ENCODE measurements at places on chromosomes 2 and 18. TPM values are rescaled to one million over a fixed set of nuclear protein-coding genes. Genes with fewer than 3 reads are reported as not detected.

SNORC gene
- 1.3 TPM for polyA plus RNA-seq

ONECUT2 gene
- 0.10 TPM for polyA plus RNA-seq

SERPINB13 gene
- not detected for polyA plus RNA-seq

IRS1 gene
- 16.5 TPM for polyA plus RNA-seq

ANKRD62 gene
- polyA plus RNA-seq, result not detected

MEIS1 gene
- 16.9 TPM for polyA plus RNA-seq

KCNE4 gene
- 0.19 TPM for polyA plus RNA-seq

ARHGAP28 gene
- polyA plus RNA-seq, result 0.99 TPM

HOXD12 gene
- polyA plus RNA-seq, result not detected

SCN9A gene
- 5.9 TPM for polyA plus RNA-seq

GREB1 gene
- polyA plus RNA-seq, result 2.7 TPM

DNA sequence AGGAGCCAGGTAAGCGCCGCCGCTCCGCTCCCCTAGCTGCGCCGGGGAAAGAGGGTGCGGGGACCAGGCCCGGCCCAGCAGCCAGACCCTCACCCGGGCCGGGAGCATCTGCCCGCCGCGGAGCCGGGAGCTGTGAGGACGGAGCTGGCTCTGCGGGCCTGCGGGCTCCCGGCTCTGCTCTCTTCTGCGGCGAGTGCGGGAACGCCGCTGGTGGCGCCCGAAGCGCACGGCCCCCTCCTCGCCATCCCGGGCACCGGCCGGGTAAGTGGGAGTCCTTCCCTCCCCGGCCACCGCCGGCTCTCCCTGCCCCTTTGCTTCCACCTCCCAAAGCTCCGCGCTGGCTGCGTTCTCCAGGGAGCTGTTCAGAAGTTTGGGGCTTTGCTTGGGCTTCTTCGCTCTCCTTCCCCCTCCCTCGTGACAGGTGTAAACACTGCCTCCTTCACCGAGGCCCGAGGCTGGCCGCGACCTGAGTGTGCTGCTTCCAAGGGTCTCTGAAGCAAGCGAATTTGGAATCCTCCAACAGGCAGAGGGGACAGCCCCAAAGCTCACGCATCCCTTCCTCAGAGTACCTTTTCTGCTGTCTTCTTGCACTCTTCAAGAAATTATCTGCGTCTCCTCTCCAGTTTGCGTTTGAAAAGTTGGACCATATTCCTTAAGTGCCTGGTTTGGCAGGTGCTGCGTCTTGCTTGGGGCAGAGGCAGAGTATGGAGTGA is 632 bp downstream of the AFTPH start:
- DNase-seq, result peak; percentile 78

DNA sequence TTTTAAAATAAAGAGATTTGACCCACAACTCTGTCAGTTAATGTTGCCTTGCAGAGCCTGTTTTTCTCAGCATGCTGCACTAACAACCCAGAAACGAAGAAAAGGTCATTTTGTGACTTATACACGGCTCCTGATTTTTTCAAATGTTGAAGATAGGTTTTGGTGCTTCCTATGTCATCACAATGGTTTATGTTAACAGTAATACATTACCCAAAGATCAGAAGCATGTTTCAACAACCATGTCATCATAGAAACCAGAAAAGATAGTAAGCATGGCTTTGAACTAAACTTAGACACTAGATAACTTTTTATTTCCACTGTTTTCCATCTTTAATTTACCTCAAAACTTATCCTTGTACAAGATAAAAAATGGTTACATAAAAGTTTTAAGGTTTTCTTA is 10.1 kb downstream of the BAZ2B start:
- no peak for DNase-seq

GRCh38 chr2:182941121-182941722 is 74.8 kb upstream of the FRZB start:
- DNase-seq, result peak; percentile 46

DNA sequence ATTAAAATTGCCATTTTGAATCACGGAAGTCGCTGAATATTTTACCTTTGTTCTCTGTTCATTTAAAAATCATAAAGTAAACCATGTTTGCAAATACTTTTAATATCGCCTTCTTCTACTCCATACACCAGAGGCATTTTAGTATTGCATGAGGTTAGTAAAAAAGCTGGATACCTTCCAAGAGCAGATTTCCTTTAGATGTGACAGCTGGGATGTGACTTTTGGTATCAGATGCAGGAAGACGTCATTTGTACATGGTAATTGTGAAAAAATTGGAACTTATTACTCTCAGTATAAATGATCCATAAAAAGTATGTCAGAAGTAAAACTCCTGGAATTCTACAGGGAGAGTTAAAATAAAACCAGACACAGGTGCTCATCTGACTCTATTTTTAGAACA is 89.5 kb downstream of the SLC4A10 start:
- DNase-seq, result no peak

GRCh38 chr2:207151048-207151447 is 14.7 kb downstream of the KLF7 start:
- DNase-seq, result no peak

DNA sequence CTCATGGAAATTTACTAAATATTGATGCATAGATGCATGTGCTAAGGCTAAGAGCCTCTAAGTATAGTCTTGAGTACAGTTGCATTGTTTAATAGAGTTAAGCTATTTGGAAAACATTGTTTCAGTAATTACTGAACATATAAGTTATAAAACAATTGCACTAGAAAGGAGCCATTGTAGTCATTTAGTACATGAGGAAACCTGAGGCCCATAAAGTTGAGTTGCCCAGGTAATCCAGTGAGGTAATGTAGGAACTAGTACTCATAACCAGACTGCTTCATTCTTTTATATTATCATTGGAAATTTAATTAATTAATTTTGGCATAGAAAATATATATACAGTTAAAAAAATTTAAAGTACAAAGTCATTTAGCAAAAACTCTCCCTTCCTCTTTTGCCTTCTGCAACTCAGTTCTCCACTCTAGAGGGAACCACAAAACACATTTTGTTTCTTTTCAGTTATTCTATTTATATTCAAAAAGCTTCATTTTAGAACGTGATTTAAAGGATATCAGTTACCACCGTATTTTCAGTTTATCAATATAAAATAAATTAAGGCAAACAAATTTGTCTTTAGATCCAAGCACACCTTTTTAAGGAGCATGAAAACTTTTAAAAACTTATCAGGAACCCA is 27.8 kb upstream of the TBR1 start:
- DNase-seq, result no peak

DNA sequence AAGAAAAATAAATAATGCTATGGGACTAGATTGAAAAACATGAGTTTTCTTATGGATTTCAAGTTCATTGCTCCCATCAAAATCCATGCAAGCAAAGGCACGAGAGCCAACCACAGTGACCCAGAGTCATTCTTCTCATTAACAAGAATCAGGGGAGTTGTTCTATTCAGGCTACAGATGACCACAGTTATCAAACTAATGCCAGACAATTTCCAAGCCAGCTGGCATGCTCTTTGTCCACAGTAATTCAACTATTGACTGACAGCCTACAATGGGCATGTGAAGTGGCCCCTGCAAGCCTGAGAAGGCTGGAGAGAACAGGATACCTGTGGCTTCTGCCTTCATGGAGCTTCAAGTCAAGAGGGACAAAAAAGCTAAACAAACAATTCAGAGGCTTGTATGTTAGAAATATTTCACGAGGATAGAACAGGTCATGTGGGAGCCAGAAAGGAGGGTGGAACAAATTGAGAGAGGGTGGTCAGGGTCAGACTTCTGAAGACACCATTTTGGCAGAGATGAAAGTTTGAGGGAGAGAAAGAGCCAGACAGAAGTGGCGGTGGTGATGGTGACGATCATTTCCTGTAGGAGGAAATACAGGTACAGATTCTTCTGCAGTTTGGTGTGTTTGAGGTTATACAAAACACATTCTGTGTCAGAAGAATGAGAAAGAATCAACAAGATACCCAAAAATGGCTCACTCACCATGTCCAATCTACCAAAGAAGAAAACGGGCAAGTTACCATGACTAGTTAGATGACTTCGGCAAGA is 732.4 kb downstream of the RNF144A start:
- no peak for DNase-seq

GRCh38 chr2:168434146-168434545 is 21.9 kb upstream of the CERS6 start:
- peak; percentile 52 for DNase-seq

DNA sequence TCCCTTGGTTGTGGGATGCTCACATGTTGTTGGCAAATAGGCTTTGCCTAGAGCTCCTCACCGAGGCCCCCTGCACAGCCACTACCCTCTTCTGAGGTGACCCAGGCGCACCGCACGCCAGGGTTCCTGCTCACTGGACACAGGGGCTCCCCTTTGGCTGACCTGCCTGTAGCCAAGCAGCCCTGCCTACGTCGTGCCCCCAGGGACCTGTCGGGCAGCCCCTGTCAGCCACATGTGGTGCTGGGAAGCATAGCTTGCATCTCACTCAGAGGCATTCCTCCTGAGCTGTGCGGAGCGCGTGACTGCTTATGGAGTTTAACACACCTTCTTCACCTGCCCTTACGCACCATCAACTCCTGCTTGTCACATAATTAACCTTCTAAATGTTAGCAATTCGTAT is 116.3 kb downstream of the ZNF236 start:
- DNase-seq, result no peak

GRCh38 chr2:9228088-9228751 is 21.6 kb downstream of the ASAP2 start:
- DNase-seq, result no peak

DNA sequence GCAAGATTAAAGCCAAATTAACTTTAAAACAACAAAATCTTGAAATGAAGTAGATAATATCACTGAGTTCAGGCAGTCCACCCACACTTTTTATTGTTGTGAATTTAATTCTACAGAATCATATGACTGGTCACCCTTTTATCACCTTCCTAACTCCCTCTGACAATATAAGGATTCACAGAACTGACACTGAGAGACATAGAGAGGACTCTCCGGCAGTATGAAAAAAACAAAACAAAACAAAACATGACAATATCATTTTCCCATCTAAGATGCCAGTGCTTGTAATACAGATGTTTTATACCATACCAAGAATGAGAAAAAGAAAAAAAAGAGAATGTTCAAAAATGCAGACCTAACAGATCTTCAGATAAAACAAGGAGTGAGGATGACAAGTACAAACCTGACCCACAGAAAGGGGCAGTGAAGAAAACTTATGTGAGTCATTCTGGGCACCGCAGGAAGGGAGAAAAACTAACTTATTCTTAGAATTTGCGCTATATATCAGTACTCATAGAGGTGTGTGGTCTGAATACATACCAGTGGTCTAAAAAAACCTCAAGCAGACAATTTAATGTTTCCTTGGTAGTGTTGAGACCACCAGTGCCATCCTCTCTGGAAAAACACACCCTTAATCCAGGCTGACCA is 136.6 kb downstream of the ZAP70 start:
- DNase-seq, result no peak

DNA sequence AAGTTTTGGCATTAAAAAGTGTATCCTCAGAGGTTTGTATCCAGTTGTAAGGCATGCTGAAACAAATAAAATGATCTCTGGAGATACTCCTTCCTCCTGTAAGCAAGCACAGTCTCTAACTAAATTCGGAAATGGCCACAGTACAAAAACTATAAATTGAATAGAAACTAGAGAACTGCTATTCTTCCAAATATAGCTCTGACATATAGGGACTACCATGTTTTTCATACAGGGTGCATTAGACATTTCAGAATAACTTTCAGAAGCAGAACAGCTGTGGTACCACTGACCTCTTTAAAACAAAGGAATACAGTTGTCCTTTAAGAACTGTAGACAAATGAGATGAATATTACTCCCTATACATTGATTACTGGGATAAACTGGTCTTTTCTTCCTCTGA is 568.5 kb downstream of the ARHGAP15 start:
- DNase-seq, result no peak

DNA sequence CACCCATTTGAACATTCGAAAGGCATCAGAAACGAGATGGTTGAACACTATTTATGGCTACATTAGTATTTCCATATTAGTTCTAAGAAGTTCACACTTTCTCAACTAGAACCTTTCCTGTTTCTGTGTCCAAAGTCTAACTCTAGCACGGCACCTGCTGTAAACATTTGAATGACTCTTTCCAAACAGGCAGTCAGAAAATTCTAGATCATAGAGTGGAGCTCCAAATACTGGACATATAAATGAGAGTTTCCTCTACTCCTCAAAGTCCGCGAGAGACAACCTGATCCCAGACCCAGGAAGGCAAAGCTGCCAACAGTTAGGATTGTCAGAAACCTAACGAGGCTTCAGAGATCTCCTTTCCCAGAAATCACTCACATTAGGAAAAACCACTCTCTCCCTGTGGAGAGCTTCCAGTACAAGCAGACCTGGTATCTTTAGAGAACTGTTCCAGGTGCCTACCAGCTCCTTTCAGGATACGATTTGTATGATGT is 10.6 kb downstream of the RND3 start:
- DNase-seq, result no peak

DNA sequence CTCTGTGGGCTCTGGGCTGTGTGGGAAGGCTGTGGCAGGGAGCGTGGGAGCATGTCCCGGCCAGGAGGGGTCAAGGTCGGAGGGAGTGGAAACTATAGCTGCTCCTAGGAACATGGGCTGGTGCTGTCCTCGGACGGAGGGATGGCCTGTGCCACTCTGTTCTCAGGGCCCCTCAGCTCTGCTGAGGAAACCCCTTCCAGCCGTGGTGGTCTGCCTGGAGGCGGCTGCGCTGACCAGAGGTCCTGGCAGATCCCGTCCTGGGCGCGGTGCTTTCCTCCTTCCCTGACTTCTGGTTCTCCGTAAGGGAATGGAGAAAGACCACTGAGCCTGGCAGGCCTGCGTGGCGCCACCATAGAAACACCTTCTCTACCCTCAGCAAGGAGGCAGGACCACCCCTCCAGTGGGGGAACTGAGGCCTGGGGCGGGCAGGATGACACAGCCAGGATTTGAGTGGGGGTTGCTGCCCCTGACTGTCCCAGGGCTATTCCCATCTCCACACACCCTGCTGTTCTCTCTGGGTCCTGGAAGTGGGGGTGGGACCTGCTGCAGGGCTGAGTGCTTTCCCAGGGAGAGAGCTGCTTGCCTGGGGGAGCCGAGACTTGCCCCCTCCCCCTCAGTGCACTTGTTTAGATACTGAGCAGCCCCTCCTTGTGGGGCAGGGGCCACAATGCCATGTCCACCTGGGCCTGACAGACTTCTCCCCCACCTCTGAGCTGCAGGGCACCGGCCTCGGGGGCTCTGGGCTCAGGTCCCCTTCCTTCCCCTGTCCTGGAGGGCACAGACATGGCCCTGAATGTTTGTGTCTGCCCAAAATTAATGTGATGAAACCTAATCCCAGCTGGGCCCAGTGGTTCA is 301.0 kb upstream of the HS6ST1 start:
- no peak for DNase-seq

DNA sequence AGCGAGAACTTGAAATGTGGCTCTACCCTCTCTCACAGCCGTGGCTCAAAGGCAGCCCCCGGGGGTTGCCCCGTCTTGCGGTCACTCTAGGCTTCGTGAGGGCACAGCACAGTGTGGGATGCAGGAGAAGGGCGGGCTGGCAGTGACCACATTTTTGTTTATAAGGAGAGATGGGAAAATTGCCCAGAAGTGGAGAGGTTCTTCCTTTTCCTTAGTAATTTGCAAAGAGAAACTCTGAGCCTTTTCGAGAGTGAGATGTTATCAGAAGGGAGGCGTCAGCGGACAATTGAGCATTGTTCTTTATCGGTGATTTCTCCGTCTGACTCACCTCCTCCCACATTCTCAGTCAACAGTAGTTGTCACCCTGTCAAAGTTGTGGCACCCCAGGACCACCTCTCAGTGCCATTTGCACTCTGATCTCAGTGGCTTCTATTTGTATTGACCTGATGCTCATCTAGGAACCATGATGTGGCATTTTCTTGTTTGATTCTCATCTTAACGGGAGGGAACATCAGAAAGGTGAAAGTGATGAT is 89.6 kb downstream of the ACAA2 start:
- no peak for DNase-seq
